ENCODE measurements at places on chromosomes 16 and 17.
A peak's percentile ranks its signal among the peaks of the same experiment; 100 is the strongest.

- peak; percentile 34 for DNase-seq
Observed at GRCh38 chr16:54936201-54936978, 5.7 kb downstream of the IRX5 start.

DNA sequence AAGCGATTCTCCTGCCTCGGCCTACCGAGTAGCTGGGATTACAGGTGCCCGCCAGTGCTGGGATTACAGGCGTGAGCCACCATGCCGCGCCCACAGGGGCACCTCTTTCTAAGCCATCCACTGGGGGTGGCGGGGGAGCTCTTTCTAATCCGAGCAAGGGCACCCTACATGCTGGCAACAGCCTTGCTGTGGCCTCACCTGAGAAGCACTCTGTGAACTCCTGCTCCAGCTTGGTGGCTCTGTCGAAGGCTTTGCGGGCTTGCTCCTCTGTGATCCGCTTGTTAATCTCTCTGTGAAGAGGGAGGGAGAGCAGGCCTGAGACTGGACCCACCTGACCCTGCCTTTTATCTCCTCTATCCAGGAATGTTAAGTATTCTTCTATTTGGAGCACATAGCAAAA, 11.9 kb upstream of the ASGR1 start:
- DNase-seq: no peak

DNA sequence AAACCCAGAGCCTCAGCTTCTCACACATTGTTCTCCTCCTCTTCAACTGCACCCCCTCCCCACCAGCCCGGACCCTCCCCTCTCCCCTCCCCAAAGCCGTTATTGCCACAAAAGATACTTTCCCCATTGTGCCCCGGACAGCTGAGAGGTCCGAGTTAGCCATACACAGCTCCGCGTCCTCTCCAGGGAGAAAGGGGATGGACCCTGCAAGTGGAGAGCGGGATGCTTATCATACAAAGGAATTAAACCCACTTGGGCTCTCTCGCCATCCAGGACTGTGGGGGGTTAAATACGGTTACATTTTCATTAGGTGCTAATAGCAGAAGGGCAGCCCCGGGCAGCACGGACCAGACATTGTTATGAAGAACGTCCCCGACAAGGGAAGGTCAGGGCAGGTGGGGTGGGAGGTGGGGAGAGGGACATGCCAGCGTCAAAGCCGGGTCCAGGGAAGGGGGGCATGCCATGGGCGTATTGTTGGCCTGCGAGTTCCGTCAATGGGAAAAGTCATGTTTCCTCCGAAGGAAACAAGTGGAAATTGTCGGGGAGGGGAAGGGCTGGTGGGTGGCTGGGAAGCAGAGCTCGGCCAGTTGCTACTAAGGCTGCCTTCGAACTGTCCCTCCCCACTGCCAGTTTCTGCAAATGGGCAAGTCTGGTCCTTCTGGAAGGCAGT, 99.1 kb downstream of the SOX9 start:
- no peak for DNase-seq

GRCh38 chr16:4687946-4688673, 5.3 kb upstream of the NUDT16L1 start:
- no peak for DNase-seq

GRCh38 chr17:74712756-74713155, at the start of gene CD300LF:
Gene CD300LF (minus strand): TSS chr17:74712923. CDS start chr17:74712866, 57 bp downstream.
- no peak for DNase-seq
